Fibroblast of skin of abdomen (primary cell): ENCODE measurements at places on chromosomes 6 and 20.

- no peak for DNase-seq
Measured at GRCh38 chr6:42572523-42572922, 8.7 kb downstream of the UBR2 start.

- DNase-seq: no peak
Measured at GRCh38 chr20:21921251-21921650, 215.8 kb downstream of the PAX1 start.

DNA sequence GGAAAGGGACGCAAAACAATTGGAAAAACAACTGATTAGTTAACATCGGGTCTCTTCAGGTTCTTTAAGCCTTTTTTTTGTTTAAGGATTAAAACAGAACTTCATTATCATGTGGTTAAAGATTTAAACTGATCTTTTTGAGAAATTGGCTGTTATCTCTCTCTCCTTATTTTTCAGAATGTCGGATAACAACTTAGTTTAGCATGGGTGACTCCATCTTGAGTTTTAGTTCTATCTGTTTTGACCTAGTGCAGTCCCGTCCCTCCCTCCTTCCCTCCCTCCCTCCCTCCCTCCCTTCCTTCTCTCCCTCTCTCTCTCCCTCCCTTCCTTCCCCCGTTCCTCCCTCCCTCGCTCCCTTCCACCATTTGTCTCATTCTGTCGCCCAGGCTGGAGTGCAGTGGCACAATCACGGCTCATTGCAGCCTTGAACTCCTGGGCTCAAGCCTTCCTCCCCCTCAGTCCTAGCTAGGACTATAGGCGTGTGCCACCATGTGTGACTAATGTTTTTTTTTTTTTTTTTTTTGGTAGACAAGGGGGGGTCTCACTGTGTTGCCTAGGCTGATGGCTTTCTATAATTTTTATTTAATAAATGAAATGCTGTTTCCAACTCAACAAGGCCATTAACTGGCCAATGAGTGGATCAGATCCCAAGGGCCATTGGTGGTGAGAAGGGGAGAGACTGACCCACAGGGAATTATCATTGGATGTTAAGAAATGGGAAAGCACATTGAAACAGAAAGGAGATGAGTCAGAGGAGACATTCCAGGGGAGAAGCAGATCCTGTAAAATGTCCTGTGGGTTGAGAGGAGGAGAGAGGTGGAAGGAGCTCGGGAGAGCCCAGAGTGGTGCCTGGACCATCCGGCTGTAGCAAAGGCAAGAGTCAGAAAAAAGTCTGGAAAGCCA, 13.6 kb downstream of the BAK1 start:
- DNase-seq: no peak

GRCh38 chr20:19727251-19727847, 30.7 kb upstream of the RIN2 start:
- DNase-seq: no peak

- DNase-seq: no peak
Measured at GRCh38 chr6:113719064-113719463, 138.1 kb upstream of the MARCKS start.

GRCh38 chr6:28334286-28335039, 1.5 kb downstream of the ZSCAN31 start:
- DNase-seq: no peak

DNA sequence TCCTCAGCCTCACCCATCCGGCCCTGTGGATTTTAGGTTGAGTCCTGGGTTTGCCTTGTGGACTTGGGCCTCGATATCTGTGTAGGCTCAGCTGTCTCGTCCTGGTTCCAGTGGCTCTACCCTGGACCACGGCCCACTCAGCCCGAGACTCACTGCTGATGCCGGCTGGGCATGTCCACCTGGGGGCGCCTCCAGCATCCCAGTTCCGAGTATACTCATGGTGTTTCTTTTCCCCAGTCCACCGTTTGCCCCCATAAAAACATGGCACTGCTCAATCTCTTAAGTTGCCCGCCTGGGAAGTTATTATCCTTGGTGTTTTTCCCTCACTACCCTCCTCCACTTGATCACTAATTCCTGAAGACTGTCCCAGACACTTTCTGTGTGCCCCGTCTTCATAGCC, 99.1 kb downstream of the ARID1B start:
- no peak for DNase-seq

- no peak for DNase-seq
Measured at GRCh38 chr6:17724341-17724740, 17.6 kb upstream of the NUP153 start.

- no peak for DNase-seq
Measured at GRCh38 chr6:24994812-24995211, 59.1 kb upstream of the RIPOR2 start.

DNA sequence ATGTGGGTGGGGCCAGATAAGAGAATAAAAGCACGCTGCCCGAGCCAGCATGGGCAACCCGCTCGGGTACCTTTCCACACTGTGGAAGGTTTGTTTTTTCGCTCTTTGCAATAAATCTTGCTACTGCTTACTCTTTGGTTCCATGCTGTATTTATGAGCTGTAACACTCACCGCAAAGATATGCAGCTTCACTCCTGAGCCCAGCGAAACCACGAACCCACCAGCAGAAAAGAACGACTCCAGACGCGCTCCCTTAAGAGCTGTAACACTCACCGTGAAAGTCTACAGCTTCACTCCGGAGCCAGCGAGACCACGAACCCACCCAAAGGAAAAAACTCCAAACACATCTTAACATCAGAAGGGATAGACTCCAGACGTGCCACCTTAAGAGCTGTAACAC, 76.7 kb downstream of the TFAP2A start:
- DNase-seq: no peak
